ENCODE measurements at places on chromosomes 12 and 14.

- no peak for DNase-seq
Measured at GRCh38 chr14:23663127-23663526, 27.0 kb downstream of the DHRS2 start.

DNA sequence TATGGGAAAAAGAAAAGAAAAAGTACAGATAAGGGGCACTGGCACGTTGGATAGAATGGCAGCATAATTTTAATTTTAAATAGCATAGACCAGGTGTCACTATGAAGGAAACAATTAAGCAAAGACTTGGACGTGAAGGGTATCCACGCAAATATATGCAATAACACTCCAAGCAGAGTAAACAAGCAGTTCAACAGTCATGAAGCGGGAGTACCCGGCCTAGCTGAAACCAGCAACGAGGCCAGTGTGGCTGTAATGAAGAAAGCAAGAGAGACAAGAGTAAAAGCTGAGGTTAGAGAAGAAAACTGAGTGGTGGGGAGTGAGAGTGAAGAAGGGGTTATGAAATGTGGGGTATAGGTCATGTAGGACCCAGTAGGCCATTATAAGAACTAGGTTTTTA lies 85.4 kb downstream of the BCL2L14 start:
- DNase-seq = no peak

DNA sequence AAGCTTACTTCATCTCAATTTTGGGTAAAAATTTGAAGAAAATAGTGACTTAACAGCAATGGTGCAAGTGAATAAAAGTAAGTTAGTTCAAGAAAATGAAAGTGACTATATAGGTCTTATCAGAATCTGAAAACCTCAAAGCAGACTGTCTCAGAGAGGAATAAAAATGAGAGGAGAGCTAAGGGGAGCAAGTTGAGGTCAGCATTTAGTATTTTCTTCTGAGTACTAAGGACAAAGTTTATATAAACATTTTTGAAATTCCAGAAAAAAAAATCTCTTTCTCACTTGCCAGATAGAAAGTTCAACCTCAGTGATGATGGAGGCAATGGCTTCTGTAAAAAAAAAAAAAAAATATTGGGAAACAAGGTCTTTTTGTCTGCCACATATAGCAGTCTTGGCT lies 414.1 kb downstream of the NPAS3 start:
- no peak for DNase-seq

GRCh38 chr12:11758510-11759493 lies 109.3 kb downstream of the ETV6 start:
- no peak for DNase-seq

DNA sequence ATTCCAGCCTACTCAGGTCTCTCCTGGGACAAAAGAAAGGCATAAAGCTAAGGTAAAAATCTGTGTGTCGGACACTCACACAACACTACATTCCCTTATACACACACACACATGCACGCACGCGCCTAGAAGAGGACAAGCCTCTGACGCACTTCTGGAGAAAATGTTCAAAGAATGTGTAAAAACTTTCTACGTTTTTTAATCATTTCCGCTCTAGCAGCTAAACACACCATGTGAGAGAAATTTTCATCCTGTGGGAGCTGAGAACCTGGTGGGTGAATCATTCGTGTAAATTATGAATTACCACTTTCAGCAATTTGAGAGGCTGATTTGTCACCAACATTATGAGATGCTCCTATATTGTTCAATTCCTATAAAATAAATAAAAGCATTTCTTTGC lies 494.5 kb downstream of the TMEM132D start:
- no peak for DNase-seq

DNA sequence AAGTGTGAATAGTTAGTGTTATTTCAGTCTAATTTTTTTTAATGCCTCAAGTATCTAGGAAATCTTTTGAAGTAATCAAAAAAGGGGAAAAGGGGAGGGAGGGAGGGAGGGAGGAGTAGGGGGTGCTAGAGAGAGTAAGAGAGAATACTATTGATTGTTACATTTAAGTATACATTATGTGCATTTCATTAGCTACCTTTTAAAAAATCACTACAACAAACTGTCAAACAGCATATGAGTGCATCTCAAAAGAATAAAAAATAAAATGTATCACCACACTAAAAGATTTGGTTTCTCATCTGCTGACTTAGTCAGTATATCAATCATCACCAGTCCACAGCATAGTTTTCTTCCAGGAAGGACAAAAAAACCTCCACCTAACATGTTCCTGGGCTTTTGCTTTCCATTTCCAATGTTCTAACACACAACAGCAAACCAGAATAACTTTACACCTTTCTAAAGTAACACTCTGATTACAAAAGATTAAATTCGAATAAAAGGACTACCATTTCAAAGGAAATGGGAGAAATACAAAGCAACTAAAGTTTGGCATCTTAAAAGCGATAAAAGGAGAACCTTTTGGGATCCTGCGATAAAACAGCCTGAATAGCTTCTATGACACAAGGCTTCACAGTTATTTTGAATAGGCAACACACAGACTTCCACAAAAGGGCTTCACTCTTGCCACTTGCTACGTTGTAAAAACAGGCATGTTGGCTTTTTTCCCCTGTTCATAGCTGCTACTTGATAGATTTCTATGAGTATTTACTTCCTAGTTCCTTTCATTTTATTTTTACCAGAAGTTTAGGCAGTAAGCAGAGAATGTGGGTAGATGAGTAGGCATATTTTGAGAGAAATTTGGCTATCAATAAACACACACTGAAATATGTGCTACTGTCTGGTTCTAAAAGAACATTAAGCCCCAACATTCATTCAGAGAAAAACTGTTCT lies 160.9 kb downstream of the EPS8 start:
- DNase-seq = no peak

GRCh38 chr14:86619726-86620125 lies 1089.8 kb downstream of the FLRT2 start:
- DNase-seq = no peak

DNA sequence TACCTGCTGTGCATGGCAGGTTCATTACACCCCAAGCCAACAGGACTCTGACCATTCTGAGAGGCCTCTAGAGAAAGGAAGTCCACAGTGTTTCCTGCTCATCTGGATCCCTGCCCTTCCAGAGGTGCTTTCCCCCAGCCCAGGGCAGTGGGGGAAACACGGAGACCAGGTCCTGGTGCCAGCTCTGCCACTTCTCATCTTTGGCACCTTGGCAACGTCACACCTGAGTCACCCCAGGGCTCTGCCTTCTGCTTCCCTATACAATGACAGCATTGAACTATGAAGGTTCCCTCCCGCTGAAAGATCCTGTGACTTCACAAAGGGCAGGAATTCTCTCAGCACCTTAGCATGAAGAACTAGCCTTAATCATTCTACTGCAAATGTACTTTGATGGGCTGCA lies 74.9 kb downstream of the ANO2 start:
- no peak for DNase-seq

- no peak for DNase-seq
Measured at GRCh38 chr12:94218233-94218632, 69.9 kb downstream of the PLXNC1 start.

- no peak for DNase-seq
Measured at GRCh38 chr14:104794099-104794498, 1.4 kb downstream of the AKT1 start.

GRCh38 chr12:8661751-8662150 lies 875 bp downstream of the MFAP5 start:
- no peak for DNase-seq

GRCh38 chr12:11677093-11677492 lies 27.6 kb downstream of the ETV6 start:
- DNase-seq = no peak

DNA sequence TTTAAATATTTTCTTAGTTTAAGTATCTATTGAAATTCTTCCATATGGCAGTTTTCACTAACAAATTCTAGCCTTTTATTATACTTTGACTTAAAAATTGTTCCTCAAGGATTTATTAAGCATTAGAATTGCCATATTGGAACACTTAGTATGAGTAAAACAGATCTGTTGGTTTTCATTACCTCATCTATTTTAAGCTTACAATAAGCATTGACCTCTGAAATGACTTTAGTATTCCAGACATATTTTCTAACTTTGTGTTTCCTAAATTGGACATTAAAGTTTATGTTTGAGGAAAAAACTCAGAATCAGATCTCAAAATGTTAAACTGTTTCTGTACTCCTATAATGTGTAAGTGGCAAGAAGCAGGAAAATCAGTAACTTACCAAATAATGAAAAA lies 48.4 kb downstream of the CSRP2 start:
- DNase-seq = no peak

DNA sequence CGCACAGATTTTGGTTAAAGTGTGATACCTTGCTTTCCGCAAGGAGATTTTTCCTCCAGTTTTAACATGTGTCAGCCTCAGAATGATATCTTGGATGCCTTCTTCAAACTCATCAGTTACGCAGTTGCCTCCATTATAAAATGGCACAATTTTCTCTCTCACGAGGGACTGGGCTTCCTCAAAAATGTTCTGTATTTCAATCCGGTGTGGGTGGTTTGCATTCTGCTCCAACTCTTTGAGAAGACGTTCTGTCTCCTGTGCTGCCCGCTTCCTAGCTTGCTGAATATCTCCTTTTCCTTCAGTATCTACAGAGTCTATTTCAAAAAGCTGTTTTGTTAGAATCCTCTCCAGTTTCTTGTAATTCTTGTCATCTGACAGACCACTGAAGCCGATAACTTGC lies 1.8 kb downstream of the BAG5 start:
- DNase-seq = no peak

DNA sequence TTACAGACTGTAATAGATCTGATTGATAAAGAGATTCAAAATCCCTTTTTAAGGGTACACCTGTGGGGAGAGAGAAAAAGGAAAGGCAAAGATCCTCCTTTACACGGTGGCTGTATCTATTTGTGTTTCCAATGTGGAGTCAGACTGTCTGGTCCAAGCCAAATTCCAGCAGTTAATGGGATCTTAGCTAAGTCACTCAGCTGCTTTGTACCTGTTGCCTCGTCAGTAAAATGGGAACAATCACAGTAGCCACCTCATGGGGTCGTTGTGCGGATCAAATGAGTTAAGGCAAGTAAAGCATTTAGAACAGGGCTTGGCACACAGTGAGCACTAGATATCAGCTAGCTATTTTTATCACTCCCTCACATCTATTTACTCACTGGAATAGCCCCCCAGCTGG lies 46.9 kb downstream of the EFCAB11 start:
- DNase-seq = no peak

DNA sequence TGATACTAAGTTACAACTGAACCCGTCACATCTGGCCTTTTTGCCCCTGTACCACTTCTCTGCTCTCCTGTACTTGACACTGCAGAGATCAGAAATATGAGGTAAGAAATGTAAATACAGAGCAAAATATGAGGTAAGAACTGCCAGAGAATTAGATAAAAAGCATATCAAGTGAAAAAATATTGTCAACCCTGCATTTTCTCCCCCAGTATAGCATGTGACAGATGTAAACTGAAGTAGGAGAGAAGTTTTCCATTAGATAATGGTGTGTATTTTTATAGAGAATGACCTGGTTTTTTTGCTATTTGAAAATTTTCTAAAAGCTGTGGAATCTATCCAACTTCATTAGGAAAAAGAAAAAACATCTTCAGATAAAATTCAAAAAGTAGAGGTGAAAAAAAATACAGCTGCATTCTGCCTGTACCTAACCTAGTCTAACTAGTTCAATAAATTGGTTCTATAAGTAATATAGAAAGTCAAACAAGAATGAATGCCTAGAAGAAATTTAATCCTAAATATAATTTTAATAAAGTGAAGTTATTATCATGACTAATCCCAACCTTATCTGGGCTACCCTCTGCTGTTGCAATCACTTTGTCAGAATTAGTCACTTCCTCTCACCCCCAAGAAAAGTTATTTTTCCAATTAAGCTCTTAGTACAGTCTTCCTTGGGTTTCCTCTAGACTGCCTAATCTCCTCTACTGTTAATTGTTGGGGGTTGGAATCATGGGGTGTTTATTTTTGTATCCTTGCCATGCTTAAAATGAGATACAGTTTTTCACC lies 210.0 kb downstream of the RASSF9 start:
- DNase-seq = peak; percentile 80

GRCh38 chr12:51851413-51852124 lies 3.1 kb upstream of the FIGNL2 start:
- DNase-seq = no peak

DNA sequence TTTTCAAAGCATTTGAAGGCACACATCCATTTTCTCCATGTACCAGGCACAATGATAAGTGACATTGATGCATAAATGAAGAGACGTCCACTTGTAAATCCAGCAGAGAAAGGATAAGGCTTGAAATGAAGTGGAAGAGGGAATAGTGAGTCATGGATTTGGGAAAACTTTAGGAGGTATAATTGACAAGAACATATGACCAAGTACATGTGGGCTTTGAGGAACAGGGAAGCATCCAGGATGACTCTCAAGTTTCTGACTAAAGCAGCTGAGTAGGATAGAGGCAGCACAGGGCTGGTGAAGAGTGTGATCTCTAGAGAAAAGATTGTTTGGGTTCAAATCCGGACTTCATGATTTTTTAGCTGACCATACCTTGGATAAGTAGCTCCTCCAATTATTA lies 43.6 kb upstream of the SYT1 start:
- DNase-seq = no peak

GRCh38 chr12:46904406-46905238 lies 78.8 kb upstream of the SLC38A4 start:
- DNase-seq = no peak

DNA sequence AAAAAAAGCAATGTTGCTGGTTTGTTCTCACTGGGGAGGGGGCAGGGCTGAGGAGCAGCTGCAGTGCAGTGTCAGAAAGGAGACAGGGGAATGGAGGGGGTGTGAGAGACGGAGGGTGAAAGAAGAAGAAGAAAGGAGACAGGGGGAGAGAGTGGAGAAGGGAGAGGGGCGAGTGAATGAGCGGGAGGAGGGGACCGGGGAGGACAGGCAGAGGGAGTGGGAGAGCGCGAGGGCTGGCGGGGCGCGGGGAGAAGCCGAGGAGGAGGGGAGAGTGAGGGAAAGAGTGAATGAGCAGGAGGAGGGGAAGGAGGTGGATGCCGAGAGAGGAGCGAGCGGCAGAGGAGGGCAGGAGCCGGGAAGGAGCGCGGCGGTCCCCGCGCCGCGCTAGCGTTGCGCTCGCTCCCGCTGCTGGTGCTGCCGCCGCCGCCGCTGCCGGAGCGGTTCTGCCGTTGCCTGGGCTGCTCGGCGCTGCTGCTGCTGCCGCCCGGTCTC lies at the start of gene NOVA1:
NOVA1 (minus strand) TSS at position 445 of the 492 bp plus-strand sequence. CDS start 597 bp downstream, outside the sequence.
- peak; percentile 41 for DNase-seq

- DNase-seq = no peak
Measured at GRCh38 chr14:52146504-52146903, 77.6 kb upstream of the NID2 start.

DNA sequence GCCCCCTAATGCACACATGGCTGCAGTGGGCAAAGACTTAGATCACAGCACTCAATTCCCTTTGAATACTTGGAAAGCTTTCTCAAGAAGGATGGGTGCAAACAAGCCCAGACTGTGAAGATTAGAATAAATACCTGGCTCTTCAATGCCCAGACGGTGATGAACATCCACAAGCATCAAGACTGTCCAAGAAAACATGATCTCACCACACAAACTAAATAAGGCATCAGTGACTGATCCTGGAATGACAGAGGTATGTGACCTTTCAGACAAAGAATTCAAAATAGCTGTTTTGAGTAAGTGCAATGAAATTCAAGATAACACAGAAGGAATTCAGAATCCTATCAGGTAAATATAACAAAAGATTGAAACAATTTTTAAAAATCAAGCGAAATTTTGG lies 43.8 kb upstream of the ZDHHC17 start:
- DNase-seq = peak; percentile 96

Data from kidney glomerular epithelial cell (primary cell).